ENCODE measurements at places on chromosomes 2 and 18.
A peak's percentile ranks its signal among the peaks of the same experiment; 100 is the strongest.

- DNase-seq, result peak; percentile 3
These were observed 33.8 kb downstream of the SMC6 start for GRCh38 chr2:17719562-17720371.

DNA sequence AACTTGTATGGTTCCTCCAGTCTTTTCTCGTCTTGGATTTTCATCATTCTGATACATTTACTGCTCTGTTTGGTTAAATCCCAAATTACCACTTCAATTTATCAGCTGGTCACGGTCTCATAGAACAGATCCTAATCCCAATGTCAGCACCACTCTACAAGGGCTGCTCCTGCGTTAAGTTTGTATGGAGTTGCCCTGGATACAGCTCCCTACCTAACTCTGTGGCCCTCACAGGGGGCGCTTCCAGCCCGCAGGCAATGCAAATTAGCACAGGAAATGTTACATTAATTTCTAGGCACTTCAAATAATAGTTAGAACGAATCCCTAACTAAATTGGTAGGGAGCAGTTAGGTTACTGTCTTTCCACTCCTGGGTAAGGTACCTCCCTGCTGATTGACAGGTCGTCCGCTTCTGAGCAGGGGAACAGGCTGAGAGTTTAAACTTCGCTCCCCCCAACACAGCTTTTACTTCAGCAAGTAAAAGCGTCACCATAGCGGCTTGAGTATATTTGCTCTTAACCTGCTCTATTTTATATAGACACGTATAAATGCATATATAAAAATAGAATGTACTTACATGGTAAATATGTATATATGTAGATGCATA lies 238.5 kb upstream of the FANCL start:
- no peak for DNase-seq

DNA sequence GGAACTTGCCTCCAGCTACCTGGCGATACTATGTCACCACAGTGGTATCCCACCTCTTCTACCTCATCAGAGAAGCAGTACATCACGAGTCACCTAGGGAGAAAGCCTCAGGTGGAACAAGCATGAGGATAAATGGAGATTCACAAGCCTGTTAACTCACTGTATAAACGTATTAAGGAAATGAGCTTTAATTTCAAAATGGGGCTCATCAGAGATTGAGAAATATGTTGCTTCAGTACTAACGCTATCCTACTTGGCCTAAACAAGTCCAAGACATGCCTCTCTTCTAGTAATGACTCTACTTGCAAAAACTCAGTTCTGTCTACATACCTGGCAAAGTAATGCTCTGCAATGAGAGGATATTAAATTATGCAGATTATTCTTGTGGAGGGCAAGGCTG lies 4.3 kb downstream of the SLC39A6 start:
- DNase-seq, result no peak

DNA sequence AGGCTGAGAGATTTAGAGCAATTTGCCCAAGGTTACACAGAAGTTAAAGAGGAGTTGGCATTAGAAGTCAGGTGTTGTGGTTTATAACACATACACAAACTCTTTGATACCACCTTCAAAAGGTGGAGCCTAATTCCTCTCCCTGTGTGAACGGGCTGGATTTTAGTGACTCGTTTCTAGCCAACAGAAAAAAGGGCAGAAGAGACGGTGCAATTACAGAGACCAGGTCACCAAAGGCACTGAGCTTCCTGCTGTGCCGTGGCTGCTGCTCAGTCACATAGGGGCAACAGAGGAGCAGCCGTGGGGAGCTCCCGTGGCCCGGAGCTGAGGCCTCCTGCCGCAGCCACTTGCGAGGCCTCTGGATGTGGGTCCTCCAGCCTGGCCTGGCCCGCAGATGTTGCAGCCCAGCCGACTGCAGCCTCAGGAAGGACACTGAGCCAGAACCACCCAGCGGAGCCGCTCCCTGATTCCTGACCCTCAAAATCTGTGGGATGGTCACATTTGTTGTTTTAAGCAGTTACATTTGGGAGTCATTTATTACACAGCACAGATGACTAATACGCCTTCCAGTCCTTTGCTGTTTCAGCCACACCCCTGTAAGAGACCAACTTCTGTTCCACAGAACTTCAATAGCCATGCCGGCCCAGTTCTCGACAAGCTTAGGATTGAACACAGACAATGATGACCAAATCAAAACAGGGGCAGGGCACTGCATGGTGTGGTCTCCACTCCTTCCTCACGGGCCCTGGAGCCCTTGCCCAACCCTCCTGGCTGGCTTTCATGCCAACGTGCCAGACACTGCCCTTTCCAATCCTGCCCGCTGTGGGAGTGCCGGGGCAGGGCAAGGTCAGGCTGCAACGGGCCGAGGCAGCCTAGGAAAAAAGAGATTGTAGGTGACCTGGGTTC lies 17.1 kb downstream of the EDAR start:
- peak; percentile 64 for DNase-seq
